Progenitor cell of endocrine pancreas (in vitro differentiated cells): ENCODE measurements at places on chromosomes 11 and 22. TPM values are rescaled to one million over a fixed set of nuclear protein-coding genes. Genes with fewer than 3 reads are reported as not detected.

DNA sequence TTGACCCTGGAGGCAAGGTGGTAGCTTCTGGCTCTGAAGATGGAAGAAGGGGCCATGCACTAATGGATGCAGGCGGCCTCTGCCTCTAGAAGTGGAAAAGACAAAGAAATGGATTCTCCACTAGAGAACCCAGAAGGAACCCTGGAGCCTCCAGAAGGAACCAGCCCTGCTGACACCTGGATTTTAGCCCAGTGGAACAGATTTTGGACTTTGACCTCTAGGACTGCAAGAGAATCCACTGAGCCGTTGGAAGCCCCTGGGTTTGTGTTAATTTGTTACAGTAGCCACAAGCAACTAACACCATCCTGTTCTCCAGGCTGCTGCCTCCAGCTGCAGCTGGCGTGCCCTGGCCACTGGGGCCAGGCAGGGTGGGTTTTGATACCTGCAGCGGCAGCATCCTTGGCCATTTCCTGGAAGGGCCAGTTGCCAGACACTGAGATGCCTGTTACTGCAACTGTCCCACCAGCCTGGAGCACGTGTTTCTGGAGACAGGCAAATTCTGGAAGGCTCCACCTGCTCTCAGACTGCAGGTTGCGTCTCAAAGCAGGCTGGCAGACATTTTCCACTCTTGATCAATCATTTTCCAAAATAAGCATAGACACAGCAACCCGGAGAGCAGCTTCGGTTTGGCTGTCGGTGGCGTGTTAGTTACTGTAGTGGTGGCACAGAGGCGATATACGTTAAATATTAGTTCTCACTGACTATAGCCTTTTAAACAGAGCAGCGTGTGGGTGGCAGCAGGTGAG lies 76.8 kb upstream of the PARVG start:
- H3K36me3 ChIP-seq = no peaks in the 10 kb centered on the region
- no peak for DNase-seq
- H3K4me1 ChIP-seq = peaks cover 5% of the 10 kb centered on the region
- no peak overlapping the region for H3K4me3 ChIP-seq

DNA sequence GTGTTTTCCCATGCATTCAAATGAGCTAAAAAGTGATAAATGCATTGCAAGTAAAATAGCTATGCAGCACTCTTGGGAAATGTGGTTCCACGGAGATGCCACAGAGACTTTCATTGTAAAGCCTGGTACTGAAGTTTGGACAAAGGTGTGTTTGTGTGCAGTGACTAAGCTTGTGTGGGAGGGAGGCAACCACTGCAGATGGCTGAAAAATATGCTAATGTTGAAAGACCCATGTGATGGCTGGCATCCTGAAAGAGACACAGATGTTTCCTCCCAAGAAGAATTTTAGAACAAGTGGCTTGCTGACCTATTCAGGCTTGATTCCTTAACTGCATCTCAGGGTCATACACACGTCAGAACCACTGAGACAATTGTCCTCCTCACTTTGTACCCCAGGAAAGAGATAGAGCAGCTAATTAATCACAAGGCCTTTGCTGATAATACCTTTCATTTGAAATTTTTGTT lies 73.8 kb downstream of the FAM76B start:
- no peaks in the 10 kb centered on the region for H3K36me3 ChIP-seq
- peaks cover 15% of the 10 kb centered on the region for H3K4me1 ChIP-seq
- no peak for DNase-seq

- DNase-seq = no peak
- no peaks in the 10 kb centered on the region for H3K36me3 ChIP-seq
- no peak overlapping the region for H3K27ac ChIP-seq
- H3K4me3 ChIP-seq = no peak overlapping the region
- H3K4me1 ChIP-seq = peaks cover 5% of the 10 kb centered on the region
These were observed 32.2 kb downstream of the CYTH4 start for GRCh38 chr22:37314315-37315074.

- no peak overlapping the region for H3K27ac ChIP-seq
- no peak overlapping the region for H3K4me3 ChIP-seq
- DNase-seq = no peak
- H3K36me3 ChIP-seq = no peaks in the 10 kb centered on the region
- no peaks in the 10 kb centered on the region for H3K4me1 ChIP-seq
- peaks cover 9% of the 10 kb centered on the region for H3K27me3 ChIP-seq
These were observed 46.6 kb upstream of the RCN1 start for GRCh38 chr11:32044158-32044863.

DNA sequence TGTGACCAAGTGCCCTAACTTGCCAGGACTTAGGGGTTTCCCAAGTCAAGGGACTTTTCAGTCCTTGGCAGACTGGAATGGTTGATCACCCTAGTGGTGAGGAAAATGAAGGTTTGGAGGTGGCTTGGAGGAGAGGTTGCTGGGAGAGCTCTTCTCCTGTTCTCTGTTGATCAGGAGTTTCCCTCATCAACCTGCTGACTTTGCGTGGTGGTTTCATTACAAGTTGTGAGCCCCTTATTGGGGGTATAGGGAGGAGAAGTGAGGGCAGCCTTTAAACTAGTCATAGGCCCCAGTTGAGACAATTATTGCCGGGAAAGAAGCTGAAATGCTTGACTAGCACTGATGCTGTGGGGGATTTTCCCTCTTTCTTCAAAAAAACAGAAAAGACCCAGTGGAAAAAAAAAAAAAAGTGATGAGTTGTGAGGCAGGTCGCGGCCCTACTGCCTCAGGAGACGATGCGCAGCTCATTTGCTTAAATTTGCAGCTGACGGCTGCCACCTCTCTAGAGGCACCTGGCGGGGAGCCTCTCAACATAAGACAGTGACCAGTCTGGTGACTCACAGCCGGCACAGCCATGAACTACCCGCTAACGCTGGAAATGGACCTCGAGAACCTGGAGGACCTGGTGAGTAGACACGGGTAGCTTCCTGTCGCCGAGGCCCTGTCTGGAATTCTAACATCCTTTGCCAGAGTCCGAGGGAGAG lies at the start of gene CXCR5:
TSS of gene CXCR5 (plus strand) at position 525 of the 704 bp plus-strand sequence. CDS start at position 575, 50 bp downstream.
- peaks cover 53% of the 10 kb centered on the region for H3K27me3 ChIP-seq
- no peak within 1 kb of the TSS for H3K27ac ChIP-seq
- no peak for DNase-seq
- H3K4me1 ChIP-seq = peaks cover 5% of the 10 kb centered on the region
- H3K36me3 ChIP-seq = no peaks in the 10 kb centered on the region

GRCh38 chr11:96168623-96169022 lies 174.4 kb downstream of the MAML2 start:
- H3K4me1 ChIP-seq = peaks cover 27% of the 10 kb centered on the region
- H3K27ac ChIP-seq = peak overlapping the region; percentile 39
- no peak overlapping the region for H3K4me3 ChIP-seq
- DNase-seq = no peak
- H3K27me3 ChIP-seq = no peaks in the 10 kb centered on the region

GRCh38 chr22:22877523-22878210 lies 9.9 kb upstream of the IGLL5 start:
- H3K4me3 ChIP-seq = no peak overlapping the region
- H3K4me1 ChIP-seq = peaks cover 1% of the 10 kb centered on the region
- DNase-seq = peak; percentile 57
- H3K27ac ChIP-seq = no peak overlapping the region

DNA sequence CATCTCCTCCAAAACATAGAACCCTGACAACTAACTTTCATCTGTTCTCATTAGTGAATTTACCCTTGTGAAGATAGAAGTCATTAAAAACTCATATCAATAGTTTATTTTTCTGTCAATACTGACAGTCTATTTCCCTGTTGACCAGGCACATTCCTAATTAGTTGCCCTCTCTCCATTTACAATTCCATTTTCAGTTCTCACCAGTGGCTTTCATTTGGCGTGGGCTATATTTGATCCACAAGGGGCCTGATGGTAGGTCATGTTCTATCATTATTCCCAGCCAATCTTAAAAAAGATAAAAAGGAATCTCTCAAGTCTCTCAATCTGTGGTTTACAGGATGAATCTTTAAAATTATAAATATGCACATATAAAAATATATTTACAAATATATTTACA lies 3.9 kb upstream of the AKIP1 start:
- H3K27me3 ChIP-seq = peaks cover 26% of the 10 kb centered on the region
- H3K36me3 ChIP-seq = no peaks in the 10 kb centered on the region
- DNase-seq = no peak
- no peak overlapping the region for H3K27ac ChIP-seq
- H3K4me3 ChIP-seq = no peak overlapping the region
- H3K4me1 ChIP-seq = peaks cover 8% of the 10 kb centered on the region

DNA sequence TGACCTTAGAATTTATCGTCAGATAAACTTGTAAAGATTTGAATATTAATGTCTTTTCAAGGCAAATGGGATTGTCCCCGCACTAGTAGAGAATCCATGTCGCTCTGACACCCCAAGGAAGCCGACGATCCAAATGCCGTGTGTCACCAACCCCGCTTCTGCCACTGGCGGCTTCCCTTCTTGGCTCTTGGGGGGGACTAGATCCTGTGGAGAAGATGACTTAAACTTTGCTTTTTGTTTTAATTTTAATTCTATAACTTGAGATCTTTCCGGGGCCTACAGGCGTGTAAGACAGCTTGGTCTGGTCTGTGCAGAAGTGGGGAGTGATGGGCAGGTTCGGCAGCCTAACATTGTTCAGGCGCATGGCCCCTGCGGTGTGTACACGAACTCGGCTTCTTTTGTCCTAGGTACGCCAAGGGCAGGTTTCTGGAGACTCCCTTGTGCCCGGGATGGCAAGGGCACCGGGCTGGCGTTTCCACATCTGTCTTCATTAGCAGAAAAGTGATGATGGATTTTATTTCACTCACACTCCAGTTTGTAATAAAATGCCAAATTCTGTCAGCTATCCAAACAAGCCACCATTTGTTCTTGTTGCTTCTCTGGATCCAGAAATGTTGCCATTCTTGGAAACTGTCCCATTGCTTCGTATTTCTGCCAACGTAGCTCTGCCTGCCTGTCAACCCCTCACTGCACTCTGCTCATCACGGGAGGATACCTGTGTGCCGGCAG lies 6.7 kb downstream of the YDJC start:
- no peak overlapping the region for H3K4me3 ChIP-seq
- peak overlapping the region; percentile 84 for H3K27ac ChIP-seq
- H3K27me3 ChIP-seq = no peaks in the 10 kb centered on the region
- H3K4me1 ChIP-seq = no peaks in the 10 kb centered on the region
- no peak for DNase-seq

DNA sequence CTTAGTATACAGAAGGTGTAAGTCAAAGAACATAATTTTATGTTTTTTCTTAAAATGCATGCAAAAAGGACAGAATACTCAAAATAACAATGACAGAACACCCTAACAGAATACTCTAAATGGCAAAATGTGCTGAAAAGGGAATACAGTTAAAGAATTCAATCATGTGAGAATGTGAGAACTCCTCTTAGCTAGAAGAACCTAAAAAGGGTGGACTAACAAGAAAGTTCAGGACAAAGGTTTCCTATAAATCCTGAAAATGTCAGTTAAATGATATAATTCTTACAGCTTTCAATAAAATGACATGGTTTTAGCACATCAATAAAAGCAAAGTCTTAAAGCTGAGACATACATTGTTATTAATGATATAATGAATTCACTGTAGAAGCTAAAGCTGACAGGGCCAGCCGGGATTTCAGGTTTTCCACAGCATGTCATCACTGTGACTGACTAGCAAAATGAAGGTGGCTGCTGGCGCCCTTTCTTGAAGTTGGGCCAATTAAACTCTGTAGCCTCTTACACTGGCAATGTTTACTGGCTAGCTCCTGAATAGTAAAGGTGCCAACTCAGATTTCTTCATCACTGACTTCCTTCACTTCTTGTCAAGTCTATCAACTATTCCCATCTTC lies 244.4 kb downstream of the TTC28 start:
- no peaks in the 10 kb centered on the region for H3K27me3 ChIP-seq
- no peaks in the 10 kb centered on the region for H3K36me3 ChIP-seq
- DNase-seq = no peak
- H3K27ac ChIP-seq = no peak overlapping the region
- H3K4me1 ChIP-seq = peaks cover 13% of the 10 kb centered on the region

DNA sequence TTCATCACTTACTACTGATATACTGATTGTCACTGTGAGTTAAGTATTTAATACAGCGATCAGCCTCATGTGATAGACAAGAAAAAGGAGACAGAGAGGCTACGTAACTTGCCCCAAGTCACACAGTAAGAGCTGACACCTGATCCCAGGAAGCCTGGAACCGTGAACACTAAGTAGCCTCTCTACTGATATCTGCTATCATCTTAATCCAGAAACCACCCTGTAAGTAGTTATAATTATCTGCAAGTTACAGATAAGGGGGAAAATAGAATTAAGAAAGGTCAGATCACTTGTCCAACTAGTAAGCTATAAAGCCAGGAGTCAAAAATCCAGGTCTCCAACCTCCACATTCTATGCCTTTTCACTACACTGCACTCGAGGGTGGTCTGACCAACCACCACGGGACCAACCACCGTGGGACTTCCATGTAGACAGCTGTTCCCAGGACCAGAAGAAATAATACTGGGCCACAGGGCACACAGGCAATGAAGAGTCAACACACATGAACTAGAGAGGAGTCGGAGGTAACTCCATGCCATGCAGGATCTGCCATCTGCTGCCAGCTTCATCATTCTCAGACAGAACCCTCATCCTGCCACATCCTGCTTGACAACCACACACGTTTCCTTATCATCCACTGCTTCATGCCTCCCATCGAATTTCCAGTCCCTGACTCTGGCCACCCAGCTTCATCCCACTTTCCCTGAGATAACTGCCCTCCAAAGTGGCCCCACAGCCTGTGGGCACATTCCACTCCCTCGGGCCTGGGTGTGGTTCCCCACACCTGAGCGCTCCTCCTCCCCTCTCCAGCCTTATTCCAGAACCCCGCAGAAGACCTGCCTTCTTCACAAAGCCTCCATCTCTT lies 58.6 kb downstream of the MICAL3 start:
- no peaks in the 10 kb centered on the region for H3K27me3 ChIP-seq
- H3K27ac ChIP-seq = no peak overlapping the region
- peaks cover 12% of the 10 kb centered on the region for H3K4me1 ChIP-seq
- H3K36me3 ChIP-seq = no peaks in the 10 kb centered on the region
- H3K4me3 ChIP-seq = no peak overlapping the region

- H3K27me3 ChIP-seq = no peaks in the 10 kb centered on the region
- peaks cover 4% of the 10 kb centered on the region for H3K4me1 ChIP-seq
- H3K4me3 ChIP-seq = no peak overlapping the region
- DNase-seq = no peak
- no peak overlapping the region for H3K27ac ChIP-seq
These were observed 16.5 kb downstream of the RNF141 start for GRCh38 chr11:10524471-10524870.

- peaks cover 12% of the 10 kb centered on the region for H3K4me1 ChIP-seq
- DNase-seq = no peak
- no peaks in the 10 kb centered on the region for H3K27me3 ChIP-seq
- H3K36me3 ChIP-seq = peaks cover 2% of the 10 kb centered on the region
- H3K4me3 ChIP-seq = no peak overlapping the region
- no peak overlapping the region for H3K27ac ChIP-seq
These were observed 7.8 kb upstream of the MMP3 start for GRCh38 chr11:102850973-102851745.

- H3K27me3 ChIP-seq = peaks cover 6% of the 10 kb centered on the region
- H3K27ac ChIP-seq = no peak overlapping the region
- no peak for DNase-seq
- no peak overlapping the region for H3K4me3 ChIP-seq
- H3K4me1 ChIP-seq = no peaks in the 10 kb centered on the region
- no peaks in the 10 kb centered on the region for H3K36me3 ChIP-seq
These were observed 66.5 kb upstream of the ALX4 start for GRCh38 chr11:44376423-44376822.

TTC28 gene
- total RNA-seq = 33.3 and 35.2 TPM in 2 replicates

MS4A4A gene
- total RNA-seq = 0.33 TPM in 1 of 2 replicates, not detected in the other
